ENCODE measurements at places on chromosomes 6 and 20.

GRCh38 chr6:3803627-3804468 lies 45.3 kb upstream of the FAM50B start:
- no peak for DNase-seq

DNA sequence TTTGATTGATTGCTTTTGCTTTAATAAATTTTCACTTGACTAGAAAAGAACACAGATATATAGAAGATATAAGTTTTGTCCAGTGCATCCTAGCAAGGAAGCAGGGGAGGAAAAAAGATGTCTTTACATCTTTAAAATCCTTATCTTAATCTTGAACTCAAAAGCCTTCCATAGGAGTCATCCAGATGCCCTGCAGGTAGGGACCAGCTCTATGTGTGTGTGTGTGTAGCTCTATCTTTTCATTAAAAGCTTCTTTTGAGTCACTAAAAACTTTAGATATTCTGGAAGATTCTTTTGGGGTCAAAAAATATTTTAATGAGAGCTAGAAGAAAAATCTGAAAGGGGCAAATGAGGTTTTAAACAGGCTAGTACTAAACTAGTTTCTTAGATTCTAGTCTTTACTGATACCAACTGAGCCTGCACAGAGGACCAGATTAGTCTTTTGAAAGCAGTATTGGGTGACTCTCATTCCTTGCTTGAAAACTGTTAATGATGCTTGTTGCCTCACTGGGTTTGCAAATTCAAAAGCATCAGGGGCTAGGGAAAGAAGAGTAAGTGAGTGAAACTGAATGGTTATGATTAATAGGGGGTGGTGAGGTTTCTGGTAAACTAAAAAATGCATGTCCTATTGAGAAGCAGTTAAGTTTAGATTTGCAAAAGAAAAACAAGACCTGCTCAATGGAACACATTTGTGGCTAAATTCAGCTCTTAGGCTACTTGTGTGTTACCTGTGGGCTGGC lies 40.6 kb upstream of the JAG1 start:
- DNase-seq: no peak

DNA sequence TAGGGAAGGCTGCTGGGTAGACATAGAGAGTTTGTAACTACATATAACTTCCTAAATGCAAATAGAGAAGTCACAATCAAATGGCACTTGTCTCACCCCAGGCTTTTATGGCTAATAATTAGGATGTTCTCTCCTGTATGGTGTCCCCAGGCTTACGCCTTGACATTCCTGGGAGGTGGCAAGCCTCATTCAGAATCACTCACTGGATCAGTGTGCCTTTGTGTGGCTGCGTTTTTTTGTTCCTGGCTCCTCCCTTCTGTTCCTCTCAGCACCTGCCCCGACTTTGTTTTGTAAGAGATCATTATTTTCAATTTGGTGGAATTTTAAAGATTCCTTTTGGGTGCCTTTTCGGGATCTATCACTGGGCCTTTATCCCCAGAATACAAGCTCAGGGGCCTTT lies 5.7 kb downstream of the LAMP5 start:
- DNase-seq: no peak

DNA sequence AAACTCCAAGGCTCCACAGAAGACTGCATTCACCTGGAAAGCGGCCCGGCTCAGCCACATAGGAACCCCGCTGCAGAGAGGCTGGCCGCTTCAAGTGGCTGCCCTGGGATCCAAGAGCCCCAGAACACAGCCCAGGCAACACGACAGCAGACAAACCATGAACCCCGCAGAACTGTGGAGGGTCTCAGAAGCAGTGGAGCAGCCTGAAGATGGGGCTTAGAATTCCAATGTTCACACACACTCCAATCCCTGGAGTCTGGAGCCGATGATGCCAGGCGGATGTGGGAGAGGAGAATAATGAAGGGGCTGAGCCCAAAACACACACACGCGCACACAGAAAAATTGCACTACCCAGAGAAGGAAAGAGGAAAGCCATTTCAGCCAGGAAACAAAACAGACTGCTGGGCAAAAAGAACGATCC lies 52.4 kb downstream of the NINL start:
- no peak for DNase-seq

DNA sequence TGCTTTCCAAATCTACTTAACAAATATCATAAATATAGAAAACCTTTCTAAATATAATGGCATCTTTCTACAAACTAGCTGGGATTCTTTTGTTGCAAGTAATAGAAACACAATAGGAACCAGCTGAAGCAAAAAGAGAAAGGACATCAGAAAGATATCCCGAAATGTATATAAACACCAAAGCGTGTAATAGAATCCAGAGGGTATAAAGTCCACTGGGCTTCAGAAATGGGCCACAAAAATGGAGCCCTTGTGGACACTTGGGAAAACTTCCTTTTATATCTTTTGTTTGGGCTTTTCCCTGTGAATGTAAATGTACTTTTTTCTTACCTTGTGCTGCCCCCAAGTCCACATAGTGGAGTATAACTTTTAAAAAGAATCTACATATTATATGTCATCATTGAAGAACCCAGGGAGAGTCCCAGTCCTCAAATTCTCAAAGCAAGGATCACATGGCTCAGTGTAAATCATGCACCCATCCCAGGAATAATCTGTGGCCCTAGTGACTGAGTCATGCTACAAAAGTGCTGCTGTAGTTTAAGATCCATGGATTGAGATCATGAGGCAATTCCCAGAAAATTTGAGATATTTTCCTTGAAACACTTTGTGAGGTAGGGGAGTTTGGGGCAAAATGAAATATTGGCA lies 457.0 kb downstream of the EPM2A start:
- no peak for DNase-seq

DNA sequence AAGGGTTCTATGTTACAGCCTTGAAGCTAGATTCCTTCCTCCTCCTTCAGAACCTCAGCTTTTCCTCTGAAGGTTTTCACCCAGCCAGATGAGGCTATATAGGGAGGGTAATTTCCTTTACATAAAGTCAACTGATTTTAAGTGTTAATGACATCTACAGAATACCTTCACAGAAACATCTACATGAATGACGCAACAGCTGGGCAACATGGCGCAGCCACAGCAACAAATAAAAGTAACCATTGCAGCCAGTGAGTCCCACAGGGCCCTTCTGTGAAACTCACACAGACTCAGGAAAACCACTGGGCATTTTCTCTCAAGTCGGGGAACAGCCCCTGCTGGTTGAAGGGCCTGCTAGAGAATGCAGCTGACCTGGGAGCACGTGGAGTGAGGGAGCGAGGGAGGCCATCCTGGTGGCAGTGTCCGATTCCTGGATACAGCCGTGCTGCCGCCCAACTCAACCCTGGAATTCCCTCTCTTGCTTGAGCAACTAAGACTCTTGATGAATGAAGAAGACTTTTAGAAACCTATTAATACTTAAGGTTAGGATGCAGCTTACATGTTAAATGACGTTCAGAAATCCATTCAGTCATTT lies 176.4 kb downstream of the PACRG start:
- no peak for DNase-seq

- DNase-seq: no peak
These were observed 28.8 kb upstream of the MOXD1 start for GRCh38 chr6:132430110-132430509.
